ENCODE measurements at places on chromosomes 4 and X.

GRCh38 chrX:97267396-97268181 lies 383.9 kb downstream of the RPA4 start:
- no peak for DNase-seq

- no peak for DNase-seq
Observed at GRCh38 chrX:27465036-27465435, 1.9 kb upstream of the PPP4R3C start.

DNA sequence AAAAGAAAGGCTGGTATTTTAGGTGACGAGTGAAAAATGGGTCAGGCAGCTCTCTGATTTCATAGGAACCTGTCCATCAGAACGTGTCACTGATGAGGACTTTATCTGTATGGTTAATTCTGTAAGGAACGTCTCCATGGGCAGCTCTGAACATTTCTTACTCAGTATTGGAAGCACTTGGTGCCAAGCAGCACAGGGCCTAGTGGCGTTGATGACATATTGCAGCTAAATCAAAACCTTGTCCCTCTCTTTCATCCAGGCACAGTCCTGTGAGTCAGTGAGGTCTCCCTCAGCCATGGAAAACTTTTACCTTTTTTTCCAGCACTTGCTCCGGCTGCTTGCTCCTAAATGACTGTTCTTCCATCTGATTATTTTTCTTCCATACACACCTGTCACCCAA lies 301.9 kb downstream of the DHX15 start:
- no peak for DNase-seq

DNA sequence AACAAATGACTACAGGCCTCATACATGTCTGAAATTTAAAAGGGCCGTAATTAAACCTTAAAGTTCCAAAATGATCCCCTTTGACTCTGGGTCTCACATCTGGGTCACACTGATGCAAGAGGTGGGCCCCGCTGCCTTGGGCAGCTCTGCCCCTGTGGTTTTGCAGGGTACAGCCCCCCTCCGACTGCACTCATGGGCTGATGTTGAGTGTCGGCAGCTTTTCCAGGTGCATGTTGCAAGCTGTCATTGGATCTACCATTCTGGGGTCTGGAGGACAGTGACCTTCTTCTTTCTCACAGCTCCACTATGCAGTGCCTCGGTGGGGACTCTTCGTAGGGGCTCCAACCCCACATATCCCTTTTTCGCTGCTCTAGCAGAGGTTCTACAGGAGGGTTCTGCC lies 1537.9 kb downstream of the PCDH18 start:
- DNase-seq = no peak

All from stimulated activated CD8-positive, alpha-beta memory T cell treated with anti-CD3 and anti-CD28 coated beads, Interleukin-12 subunit alpha, Interleukin-12 subunit beta, amount 100 ng/mL, for 4 hours (primary cell).